Naive thymus-derived CD8-positive, alpha-beta T cell (primary cell): ENCODE measurements at places on chromosomes 5 and 9. TPM values are rescaled to one million over a fixed set of nuclear protein-coding genes. Genes with fewer than 3 reads are reported as not detected.

DNA sequence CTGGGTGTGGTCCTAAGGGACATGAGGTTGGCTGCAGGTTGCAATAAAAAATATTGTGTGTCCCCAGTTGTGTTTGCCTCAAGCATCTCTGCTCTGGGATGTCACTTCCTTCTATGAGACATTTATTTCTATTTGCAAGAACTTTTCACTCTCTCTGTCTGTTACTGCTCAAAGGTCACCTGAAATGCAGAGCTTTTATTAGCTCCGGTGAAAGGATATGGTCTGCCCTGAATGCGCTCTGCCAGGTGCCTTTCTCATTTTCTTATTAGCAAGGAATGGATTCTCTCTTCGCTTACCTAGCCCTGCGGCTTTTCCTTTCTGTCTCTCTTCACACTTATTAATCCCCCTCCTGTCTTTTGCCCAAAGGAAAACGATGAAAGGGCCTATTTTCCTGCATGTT, 526.1 kb downstream of the TMEM38B start:
- no peak for DNase-seq

DNA sequence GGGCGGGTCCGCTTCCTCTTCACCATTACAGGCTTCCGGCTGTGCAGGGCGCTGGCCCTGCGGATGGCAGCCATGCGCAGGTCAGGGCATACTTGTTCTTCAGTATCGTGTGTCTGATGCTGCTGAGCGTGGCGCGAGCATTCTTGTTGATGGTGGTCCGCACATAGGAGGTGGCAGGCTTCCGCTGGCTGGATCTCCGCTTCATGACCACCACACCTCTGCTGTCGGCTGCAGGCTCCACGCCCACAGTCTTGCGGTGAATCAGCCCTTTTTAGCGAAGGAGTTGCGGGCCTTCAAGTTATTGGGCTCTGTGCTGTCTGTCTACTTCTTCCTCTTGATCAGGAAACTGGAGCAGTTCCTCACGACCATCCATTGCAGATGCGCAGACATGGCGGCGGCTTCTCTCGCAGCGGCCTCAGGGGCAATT, 62.4 kb upstream of the ZNF608 start:
- DNase-seq, result no peak

DNA sequence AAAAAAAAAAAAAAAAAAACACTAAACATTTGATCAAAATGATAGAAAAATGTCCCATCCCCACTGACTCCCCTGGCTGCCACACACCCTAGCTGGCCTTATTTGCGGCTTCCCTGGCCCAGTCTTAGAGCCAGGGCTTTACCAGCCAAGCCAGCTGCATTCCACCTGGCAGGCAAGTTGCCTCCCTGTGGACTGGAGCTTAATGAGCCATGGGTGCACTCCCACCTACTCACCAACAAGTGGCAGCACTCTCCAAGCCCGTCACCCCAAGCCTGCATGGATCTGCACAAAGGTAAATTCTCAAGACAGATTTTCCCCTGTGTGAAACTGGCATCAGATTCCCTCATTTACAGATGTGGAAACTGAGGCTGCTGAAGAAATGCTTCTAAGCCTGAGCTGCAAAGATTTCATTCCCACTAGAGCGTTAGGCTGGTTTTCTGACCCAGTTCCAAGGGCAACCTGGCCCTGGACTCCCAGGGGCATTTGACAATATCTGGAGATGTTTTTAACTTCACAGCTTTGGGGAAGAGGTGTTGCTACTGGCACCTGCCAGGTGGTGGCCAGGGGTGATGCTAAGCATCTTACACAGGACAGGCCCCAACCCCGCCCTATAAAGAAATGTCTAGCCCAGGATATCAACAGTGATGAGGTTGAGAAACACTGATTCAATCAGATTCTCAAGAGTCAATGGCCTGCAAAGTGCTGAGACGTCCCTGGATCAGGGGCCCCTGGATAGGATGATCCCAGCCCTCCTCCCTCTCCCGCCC, 21.9 kb upstream of the VDAC1 start:
- peak; percentile 67 for DNase-seq

- DNase-seq, result no peak
Observed at GRCh38 chr9:107137495-107138202, 145.4 kb upstream of the RAD23B start.

- no peak for DNase-seq
Observed at GRCh38 chr9:128735373-128735772, 11.4 kb upstream of the ZDHHC12 start.

DNA sequence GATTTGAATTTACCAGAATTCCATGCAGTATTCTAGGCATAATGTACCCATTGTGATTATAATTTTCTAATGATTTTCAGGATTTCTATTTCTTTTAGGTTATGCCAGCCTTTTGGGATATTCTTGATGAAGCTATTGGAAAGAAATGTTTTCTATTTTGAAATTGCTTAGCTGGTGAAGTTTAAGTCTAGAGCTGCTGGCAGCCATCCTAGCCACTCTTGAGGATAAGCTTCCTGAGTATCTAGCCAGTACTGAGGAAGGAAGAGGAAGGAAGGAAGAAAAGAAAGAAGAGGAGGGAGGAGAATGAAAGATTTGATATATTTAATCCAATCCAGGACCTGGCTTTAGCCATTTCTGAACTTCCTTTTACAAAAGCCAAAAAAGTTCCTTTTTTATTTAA, 142.1 kb upstream of the DAB2 start:
- no peak for DNase-seq

DNA sequence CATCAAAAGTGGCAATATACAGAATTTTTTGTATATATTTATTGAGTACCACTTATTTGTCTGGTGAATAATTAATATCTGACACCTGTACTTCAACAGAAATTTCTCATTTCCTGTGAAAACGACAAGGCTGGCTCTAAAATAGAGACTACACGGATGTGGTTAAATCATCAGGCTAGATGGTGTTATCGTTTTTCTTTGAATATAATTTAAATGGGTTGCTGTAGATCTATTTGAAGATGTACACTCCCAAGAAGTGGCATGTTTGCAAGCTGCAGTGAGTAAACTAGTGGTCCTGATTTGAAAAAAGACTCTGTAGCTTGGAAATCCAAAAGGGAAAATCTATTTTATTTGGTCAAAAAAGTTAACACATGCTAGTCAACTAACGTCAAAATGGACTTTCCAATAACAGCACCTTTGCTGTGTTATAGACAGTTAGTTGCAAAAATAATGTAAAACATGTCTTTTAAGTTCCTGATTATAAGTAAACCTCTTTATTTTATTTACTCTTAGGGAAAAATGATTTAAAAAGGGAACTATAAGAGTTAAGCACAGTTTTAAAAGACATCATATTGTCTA, 13.8 kb downstream of the ST8SIA4 start:
- DNase-seq, result peak; percentile 42

GRCh38 chr5:143350751-143351602, 52.5 kb downstream of the NR3C1 start:
- DNase-seq, result no peak

GRCh38 chr5:134246771-134247427, 21.0 kb upstream of the PPP2CA start:
- DNase-seq, result no peak

GRCh38 chr9:21110708-21111576, 30.7 kb downstream of the IFNW1 start:
- peak; percentile 70 for DNase-seq

- DNase-seq, result no peak
Observed at GRCh38 chr9:29906065-29906464, 2332.8 kb upstream of the C9orf72 start.

- DNase-seq, result no peak
Observed at GRCh38 chr9:81650586-81651515, 38.5 kb downstream of the TLE1 start.

DNA sequence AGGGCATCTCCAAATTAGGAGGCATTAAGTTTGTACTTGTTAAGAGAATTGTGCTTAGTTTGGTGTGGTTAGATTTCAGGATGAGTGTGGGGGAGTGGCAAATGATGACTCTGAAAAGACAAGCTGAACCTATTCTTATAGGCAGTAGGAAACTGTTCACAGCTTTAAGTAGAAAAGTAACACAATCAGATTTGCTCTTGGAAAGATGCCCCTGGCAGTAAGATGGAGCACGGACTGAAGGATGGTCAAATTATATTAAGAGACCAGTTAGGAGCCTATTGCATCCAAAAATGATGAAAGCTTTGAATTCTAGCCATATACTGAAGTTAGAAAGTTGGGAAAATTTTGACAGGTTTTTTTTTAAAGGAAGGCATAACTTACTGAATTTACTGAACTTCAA, 254.2 kb upstream of the MEF2C start:
- DNase-seq, result no peak

GRCh38 chr5:40555886-40556285, 123.8 kb upstream of the PTGER4 start:
- no peak for DNase-seq

DNA sequence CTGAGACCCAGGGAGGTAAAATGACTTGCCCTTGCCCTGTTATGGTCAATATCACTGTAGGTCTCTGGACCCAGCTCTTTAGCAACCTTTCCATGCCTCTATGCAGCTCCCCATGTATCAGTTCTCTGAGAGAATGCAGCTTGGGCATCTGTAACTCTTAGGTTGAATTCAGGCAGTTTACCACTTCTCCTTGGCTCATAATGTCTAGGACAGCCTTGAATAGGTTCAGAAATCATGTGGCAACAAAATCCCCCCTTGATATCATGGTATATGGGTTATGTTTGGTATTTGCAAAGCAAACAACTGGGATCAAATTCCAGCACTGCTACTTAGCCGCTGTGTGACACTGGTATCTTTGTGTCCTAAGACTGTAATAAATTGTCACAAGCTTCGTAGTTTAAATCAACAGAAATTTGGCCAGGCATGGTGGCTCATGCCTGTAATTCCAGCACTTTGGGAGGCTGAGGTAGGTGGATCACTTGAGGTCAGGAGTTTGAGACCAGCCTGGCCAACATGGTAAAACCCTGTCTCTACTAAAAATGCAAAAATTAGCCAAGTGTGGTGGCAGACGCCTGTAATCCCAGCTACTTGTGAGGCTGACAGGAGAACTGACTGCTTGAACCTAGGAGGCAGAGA, 10.7 kb upstream of the SUB1 start:
- no peak for DNase-seq

GRCh38 chr9:84947412-84947972, 278.0 kb downstream of the NTRK2 start:
- no peak for DNase-seq

- DNase-seq, result no peak
Observed at GRCh38 chr5:140162275-140162674, 12.7 kb upstream of the CYSTM1 start.

Gene MARCOL
- total RNA-seq, result not detected

Gene LRRC70
- 1.2 TPM for total RNA-seq

Gene OLFM1
- not detected for total RNA-seq

Gene SMIM33
- total RNA-seq, result not detected
